ENCODE measurements at places on chromosomes 16 and 17.

GRCh38 chr16:19417640-19418039, at the start of gene TMC5:
Gene TMC5, plus strand, starts transcription at chr16:19417883. Its CDS starts 22,156 bp downstream, at chr16:19440039.
- no peak for DNase-seq

DNA sequence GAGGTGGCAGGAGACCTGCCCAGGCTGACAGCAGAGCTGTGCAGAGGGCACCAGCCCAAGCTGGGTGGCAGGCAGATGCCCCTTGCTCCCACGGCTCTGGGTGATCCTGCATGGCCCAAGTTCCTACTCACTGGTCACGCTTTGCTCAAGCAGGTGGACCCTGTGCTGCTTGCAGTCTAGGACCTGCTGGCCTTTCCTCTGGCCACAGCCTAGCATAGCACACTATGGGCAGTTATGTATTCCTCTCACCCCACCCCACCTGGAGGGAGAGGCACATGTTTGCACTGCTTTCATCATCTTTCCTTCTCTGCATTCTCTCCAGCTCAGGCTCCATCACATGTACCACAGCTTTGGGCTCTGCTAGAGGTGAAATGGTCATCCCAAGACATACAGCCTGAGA, 19.6 kb upstream of the SREBF1 start:
- DNase-seq, result peak; percentile 27

GRCh38 chr16:68263559-68264127, 683 bp upstream of the SLC7A6 start:
- no peak for DNase-seq

DNA sequence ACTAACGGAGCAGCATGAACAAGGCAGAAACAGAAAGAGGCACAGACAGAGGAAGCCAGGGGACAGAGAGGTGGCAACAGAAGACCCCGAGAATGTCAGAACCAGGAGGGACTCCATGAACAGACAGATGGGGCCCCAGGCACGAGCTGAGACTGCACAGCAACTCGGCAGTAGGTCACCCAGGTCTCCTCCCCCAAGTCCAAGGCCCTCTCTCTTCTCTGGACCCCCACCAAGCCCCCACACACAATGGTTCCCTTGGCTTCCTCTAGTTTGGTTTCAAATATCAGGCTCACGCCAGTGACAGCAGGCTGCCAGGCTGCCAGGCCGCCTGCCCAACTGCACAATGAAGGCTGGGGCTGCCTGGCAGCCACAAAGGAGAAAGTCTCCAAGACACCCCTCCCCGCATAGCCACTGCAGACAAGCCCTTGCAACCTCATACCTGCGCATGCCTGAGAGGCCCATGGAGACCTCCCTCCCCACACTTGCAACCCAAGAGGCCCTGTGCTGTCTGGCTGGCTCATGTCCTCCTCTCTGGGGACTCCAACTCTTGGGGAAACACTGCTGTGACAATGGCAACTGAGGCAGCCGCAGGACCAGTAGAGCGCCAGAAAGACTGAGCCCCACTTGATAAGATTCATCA, 54.8 kb downstream of the PIMREG start:
- no peak for DNase-seq

GRCh38 chr16:5916711-5917191, 819.2 kb upstream of the EEF2KMT start:
- no peak for DNase-seq

GRCh38 chr17:74442670-74443515, 11.0 kb downstream of the GPRC5C start:
- peak; percentile 16 for DNase-seq

GRCh38 chr16:53457670-53458069, 23.4 kb downstream of the RBL2 start:
- DNase-seq, result peak; percentile 12

GRCh38 chr17:48093341-48094045, 7.8 kb downstream of the CBX1 start:
- no peak for DNase-seq
